ENCODE measurements at places on chromosomes 2 and 18.
A peak's percentile ranks its signal among the peaks of the same experiment; 100 is the strongest.

DNA sequence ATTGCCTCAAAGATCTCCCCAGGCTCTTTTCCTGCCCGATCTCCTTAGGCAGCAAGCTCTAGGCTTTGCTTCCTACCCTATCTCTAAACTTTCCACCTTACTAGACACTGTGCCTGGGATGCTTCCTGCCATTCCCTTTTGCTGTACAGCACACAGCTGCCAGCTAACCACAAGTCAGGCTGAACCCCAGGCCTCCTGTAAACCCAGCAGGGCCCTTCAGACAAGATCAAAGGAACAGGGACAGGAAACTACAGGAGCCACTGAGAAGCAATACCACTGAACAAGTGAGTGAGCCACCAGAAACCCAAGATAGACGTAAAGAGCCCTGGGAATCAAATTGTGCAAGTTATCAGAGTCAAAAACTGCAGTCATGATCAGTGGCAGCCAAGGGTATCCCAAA lies 180.7 kb downstream of the SUCLG1 start:
- no peak for DNase-seq

DNA sequence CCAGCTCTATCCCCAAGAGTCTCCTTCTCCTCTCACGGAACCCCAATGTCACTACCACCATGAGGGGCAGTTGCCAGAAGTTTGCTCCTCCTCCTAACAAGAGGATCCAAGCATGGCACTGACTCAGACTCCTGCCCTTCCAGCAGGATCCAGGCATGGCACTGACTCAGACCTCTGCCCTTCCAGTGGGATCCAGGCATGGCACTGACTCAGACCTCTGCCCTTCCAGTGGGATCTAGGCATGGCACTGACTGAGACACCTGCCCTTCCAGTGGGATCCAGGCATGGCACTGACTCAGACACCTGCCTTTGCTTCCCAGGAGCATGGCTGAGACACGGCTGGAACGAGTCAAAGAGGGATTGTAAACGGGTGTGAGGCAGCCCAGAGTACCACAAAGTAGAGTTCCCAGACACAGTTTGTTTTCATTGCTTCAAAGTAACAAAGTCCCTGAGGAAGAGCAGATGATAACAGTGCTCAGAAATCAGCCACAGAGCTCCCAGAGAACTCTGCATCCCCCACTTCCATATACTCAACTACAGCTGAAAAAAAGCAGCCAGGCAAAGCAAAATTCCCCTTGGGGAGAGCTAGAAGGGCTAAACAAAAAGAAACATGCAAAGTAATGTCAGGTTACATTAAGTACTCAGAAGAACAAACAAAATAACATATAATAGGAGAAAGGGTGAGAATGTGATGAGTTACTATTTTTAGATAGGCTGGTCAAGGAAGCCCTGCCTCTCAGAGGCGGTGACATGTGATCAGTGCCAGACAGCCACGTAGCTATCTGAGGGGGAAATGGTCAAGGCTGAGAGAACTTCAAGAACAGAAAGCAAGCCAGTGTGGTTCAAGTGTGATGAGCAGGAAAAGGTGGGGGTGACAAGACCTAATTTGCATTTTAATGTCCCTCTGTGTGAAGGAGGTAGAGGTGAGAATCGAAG lies 3.0 kb downstream of the BUB1 start:
- peak; percentile 34 for DNase-seq

DNA sequence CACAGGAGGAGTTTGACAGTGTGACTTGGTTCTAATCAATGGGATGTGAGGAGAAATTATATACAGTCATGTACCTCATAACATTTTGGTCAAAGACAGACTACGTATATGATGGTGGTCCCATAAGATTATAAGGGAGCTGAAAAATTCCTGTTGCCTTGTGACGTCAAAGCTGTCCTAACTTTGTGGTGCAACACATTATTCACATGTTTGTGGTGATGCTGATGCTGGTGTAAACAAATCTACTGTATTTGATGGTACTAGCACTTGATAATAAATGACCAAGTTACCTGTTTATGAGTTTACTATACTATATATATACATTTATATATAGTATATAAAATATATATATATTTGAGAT lies 29.1 kb upstream of the TGIF1 start:
- no peak for DNase-seq

DNA sequence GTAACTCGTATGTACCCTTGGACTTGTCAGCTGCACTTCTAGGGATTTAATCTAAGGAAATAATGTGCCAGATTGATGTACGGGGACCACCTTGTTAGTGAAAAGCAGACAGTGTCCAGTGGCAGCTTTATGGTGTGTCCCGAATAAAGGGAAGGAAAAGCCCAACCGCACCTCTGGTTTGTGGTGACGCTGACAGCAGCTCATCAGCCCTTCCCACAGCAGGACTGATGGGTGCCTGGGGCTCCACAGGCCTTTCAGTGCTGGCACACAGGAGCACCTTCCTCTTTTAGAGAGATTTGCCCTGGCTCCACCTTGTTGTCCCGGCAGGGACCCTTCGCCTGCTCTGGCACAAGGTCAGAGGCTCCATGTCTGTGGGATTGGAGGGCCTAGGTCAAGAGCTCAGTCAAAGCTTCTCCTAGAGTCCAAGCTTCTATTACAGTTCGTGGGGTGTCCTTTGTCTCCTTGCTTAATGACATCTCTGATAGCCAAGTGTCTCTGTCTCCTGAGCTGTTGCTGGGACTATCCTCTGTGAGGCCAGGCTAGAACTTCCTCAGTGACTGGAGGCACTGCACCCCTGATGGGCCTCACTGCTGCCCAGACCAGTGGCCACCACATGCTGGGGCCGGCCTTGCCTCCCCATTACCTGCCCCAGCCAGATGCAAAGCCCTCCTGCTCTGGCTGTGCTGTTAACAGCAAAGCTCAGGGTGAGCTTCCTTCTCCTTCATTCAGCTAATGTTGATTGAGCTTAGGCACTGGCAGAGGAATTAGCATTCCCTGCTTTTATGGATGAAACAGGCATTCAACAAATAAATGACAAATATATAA lies 33.0 kb upstream of the SCLY start:
- no peak for DNase-seq

DNA sequence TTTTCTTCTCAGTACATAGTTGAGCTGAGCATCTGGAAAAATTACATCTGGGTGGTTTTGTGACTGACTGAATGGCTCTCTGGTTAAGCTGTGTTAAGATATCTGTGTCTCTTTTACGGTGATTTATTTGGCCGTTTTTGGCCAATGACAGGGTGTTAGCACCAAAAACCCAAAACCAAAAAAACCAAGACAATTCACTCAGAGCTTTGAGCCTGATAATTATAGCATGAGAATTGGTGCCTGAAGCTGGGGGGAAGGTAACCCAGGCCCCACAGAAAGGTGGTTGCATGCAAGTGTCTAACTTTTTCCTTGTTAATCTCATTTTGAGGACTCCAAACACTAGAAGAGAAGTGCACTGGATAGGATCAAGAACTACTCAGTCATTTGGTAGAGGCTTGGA lies 4.5 kb downstream of the CD28 start:
- no peak for DNase-seq

- no peak for DNase-seq
Measured at GRCh38 chr2:190469771-190470170, 61.6 kb downstream of the MFSD6 start.

DNA sequence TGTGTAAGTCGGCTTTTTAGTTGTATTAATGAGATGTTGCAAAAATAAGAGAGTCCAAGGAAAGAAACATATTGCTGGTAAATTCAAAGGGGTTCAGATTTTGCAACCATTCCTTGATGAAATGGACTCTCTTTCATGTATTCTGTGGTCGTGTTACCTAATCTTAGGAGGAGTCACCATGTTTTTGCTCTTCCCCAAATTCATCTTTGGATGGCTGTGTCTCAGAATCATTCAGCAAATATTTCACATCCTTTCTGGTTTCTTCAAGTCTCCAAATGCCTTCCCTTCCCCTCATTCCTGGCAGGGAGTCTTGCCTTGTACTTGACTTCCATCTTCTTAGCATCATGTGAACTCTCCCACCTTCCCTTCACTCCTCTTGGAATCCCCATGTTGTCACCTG lies 66.1 kb downstream of the PTPRM start:
- no peak for DNase-seq

GRCh38 chr2:184030989-184031388 lies 567.3 kb upstream of the ZNF804A start:
- DNase-seq, result no peak

DNA sequence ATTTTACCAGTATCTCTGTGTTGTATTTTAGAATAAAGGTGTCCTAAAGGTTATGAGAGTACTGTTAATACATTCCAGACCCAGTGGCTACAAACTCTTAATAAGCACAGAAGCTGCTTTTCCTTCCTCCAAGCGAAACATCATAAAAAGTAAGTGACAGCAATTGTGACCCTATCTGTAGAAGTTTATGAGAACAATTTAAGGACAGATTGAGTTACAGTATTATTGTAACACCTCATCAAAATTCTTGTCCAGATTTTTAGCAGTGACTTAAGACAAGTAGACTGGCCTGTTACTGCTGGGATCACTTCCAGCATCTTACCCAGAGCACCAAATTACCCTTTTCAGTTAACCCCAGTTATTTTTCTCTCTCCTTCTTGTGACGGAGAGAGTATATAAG lies 154.6 kb downstream of the ERBB4 start:
- DNase-seq, result no peak

DNA sequence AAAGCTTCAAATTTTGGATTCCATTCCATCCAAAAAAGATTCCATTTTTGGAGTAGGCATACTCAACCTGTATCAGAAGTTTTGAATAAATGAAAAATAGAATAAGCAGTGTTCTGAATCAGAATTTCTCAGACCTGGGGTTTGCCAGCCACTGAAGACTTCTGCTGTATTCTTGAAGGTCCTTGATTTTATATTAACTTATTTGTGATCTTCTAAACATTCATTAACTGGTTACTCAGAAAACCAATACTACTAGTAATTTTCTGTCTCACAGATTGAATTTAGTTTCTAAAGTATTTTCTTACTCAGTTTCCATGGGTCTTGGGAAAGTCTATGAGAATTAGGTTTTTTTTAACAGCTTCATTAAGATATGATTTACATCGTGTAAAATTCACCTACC lies 60.9 kb downstream of the RIF1 start:
- DNase-seq, result no peak

- no peak for DNase-seq
Measured at GRCh38 chr2:113965644-113966043, 75.8 kb downstream of the ACTR3 start.

DNA sequence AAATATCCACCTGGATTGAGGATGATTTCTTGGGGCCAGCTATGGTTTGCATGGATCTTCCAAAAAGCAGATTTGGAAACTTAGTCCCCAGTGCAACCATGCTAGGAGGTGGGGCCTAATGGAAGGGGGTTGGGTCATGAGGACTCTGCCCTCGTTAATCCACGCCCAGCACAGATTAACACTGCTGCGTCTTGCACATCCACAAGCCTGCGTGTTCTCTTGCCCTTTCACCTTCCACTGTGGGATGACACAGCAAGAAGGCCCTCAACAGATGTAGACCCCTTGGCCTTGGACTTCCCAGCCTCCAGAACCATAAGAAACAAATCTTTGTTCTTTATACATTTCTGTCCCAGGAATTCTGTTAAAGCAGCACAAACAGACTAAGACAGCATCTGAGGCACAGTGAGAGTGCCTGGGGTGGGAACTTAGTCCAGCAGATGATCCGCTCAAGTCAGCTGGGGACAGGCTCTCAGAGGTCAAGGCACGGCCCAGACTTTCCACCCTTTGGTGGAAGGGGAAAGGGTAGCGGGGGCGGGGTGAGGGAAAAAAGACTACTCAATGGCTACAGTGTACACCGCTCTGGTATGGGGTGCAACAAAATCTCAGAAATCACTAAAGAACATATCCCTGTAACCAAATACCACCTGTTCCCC lies 2.4 kb downstream of the RAB17 start:
- DNase-seq, result no peak

- no peak for DNase-seq
Measured at GRCh38 chr2:206176901-206177300, 17.2 kb downstream of the EEF1B2 start.

- no peak for DNase-seq
Measured at GRCh38 chr18:3716116-3716660, 266.2 kb downstream of the TGIF1 start.

DNA sequence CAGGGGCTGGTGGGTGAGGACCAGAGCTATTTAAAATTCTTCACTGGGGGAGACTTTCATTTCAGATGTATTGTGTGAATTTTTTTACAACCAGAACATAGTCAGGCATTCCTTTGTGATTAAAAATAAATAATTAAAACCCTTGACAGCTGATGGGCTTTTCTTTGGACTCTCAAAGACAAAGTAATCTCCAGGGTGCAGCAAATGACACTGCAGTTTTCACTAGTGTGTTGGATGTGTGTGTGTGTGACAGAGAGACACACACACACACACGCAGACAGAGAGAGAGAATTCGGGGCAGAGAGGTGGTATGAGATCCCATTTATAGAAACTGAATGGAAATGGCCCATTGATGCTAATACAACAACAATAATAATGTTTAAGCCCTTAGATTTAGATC lies 10.3 kb upstream of the GALNT14 start:
- no peak for DNase-seq

- DNase-seq, result no peak
Measured at GRCh38 chr2:189514104-189514503, 66.5 kb downstream of the SLC40A1 start.

GRCh38 chr2:154484338-154485099 lies 214.0 kb upstream of the KCNJ3 start:
- no peak for DNase-seq

DNA sequence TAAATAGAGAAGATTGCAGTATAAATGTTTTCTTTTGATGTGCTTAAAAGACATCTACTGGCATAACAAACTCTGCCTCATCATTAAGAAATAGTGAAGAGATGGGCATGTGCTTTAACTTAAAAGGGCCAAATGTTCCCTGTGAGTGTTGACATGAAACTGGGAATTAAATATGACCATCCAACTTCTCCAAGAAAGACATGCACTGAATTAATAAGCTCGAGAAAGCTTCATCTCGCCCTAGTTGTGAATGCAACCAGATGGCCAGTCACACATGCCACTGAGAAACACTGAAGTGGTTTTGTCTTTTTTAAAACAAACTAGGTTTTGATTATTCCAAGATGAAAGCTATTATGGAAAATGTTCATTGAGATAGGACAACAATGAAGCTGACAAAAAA lies 479.2 kb downstream of the RIT2 start:
- DNase-seq, result no peak

GRCh38 chr2:180374502-180375281 lies 367.6 kb upstream of the CWC22 start:
- DNase-seq, result no peak

- DNase-seq, result no peak
Measured at GRCh38 chr2:170601489-170601888, 113.6 kb upstream of the SP5 start.

GRCh38 chr18:47936952-47937351 lies 6.5 kb upstream of the SMAD2 start:
- no peak for DNase-seq

GRCh38 chr18:9495916-9496705 lies 20.8 kb downstream of the RALBP1 start:
- no peak for DNase-seq

DNA sequence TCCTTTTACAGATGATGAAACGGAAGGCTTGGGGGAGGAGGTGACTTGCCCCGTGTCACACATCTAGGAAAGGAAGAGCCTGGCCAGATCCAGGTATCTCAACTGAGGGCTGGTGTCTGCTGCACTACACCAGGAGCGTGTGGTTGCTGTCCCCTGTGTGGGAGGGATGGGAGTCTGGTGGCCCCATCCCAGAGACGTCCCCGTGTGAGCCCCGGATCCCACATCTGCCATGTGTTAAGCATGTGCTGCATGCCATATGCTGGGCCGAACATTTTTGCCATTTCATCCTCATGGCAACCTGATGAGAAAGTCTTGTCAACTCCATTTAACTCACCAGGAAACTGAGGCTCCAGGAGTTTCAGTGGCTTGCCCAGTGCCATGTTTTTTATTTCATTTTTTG lies 4.2 kb downstream of the GAREM2 start:
- no peak for DNase-seq

- DNase-seq, result no peak
Measured at GRCh38 chr2:36702781-36703180, 6.3 kb downstream of the VIT start.

Measured in activated B cell treated with CpG ODN at 0.5 μM for 24 hours (primary cell).